ENCODE measurements at places on chromosomes 7 and 10. TPM values are rescaled to one million over a fixed set of nuclear protein-coding genes. Genes with fewer than 3 reads are reported as not detected.

SPDYE11 gene
- total RNA-seq, result not detected

HSPB1 gene
- 2,747 TPM for total RNA-seq

CUZD1 gene
- total RNA-seq, result 0.51 TPM

MET gene
- total RNA-seq, result 26.8 TPM

ZNF503 gene
- 27.9 TPM for total RNA-seq

ATP5F1C gene
- 212 TPM for total RNA-seq

TRIL gene
- total RNA-seq, result 10.6 TPM

MEST gene
- 6.0 TPM for total RNA-seq

All from posterior vena cava (tissue), 2 donors.